ENCODE measurements at places on chromosomes 4 and X.

- no peak for DNase-seq
Measured at GRCh38 chr4:139736661-139737060, 71.0 kb downstream of the MGST2 start.

DNA sequence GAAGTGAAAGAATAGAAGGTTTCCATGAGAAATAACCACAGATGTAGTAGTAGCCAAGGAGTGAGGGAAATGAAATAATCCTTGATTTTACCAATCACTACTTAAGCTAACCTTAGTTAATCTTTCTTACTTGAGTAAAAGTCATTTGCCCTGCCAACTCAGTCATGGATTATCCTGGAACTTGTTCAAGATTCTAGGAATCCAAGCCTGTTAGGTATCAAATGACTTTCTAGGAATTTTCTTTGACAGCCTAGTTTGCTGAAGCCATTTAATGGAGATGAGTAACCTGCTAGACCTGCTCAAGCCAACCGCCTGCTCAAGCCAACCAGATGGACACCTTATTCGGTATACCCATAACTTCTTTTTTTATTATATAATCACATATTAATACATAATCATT lies 180.5 kb downstream of the KLHL13 start:
- DNase-seq: no peak

DNA sequence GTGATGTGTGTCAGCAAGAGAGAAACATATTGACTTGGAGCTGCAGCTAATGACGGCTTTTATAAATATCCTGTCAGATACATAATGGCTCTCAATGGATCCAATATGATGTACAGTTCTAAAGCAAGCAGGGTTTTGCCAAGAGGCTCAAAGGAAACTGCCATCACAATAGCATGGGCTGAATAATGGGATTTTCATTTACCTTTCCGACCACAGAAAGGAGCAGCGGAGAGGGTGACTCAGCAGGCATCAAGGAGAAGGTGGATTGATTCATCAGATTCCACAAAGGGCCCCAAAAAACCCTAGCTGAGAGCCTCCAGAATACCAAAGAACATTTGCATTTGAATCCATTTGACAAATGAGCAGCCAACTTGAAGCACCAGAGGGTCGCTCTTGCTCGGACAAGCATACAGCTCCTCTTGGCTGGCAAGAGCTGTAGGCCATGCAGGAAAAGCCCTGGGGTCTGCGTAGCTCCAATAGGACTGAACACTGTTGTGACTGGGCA lies 355.7 kb upstream of the NOCT start:
- no peak for DNase-seq

- DNase-seq: peak; percentile 73
Measured at GRCh38 chr4:38856524-38857337, at the start of gene TLR6. TLR6 (minus strand) TSS chr4:38856817; CDS start chr4:38829473, 27,344 bp downstream.

DNA sequence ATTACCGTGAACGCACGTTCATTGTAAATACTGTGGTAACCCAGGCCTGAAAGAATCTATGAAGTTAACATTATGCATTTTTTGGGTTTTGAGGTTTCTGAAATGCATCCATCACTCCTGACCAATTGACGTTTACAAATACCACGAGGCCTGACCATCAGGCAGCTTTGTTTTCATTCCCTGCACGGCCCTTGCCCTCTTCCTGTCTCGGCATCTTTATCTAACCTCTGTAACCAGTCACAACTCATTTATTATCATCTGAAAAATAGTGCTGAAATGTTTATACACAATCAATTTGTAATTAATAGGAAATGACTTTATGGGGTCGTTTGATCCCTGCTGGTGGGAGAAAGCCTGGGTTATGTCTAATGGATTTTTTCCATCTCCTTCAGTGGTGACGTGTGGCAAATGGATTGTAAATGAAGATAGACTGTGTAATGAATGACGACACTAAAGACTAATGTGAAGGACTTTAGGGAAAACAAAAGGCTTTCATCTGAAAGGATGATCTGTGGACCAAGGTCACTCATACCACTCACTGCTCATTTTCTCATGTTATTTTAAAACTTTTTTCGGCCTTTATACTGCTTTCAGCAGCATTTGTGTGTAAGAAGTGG lies 102.7 kb upstream of the SORBS2 start:
- peak; percentile 88 for DNase-seq

DNA sequence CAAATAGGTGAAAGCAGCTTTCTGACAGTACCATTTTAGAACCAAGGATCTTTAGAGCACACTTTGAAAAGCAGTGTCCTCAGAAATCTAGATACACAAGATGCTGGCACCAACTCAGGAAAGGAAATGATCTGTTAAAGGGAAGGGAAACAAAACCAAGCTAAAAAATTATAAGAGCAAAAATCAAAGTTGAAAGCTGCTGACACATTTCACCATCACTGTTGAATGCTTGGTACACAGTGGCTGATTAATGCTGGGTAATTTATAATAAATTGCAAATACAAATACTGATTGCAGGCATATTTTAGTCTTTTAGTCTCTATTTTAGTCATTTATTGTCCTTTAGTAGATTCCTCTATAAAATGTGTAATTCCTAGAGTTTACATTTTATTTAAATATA lies 1540.1 kb upstream of the PCDH10 start:
- DNase-seq: peak; percentile 3

DNA sequence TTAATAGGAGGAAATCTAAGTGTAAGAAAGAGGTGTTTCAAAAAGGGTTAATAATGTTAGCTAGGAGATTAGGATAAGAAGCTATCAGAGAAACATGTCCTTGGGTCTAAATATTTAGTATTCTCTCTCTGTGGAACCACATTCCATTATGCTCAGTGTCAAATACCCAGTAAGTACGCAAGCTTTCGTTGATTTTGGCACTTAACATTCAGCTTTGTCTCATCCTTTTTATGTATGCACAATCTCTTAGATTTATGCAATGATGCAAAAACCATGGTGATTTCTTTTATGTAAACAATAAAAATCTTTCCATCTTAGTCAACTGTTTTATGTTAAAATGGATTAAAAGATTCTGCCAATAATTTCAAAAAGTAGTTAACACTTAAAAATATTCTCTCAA lies 129.2 kb downstream of the KLHL13 start:
- DNase-seq: no peak

DNA sequence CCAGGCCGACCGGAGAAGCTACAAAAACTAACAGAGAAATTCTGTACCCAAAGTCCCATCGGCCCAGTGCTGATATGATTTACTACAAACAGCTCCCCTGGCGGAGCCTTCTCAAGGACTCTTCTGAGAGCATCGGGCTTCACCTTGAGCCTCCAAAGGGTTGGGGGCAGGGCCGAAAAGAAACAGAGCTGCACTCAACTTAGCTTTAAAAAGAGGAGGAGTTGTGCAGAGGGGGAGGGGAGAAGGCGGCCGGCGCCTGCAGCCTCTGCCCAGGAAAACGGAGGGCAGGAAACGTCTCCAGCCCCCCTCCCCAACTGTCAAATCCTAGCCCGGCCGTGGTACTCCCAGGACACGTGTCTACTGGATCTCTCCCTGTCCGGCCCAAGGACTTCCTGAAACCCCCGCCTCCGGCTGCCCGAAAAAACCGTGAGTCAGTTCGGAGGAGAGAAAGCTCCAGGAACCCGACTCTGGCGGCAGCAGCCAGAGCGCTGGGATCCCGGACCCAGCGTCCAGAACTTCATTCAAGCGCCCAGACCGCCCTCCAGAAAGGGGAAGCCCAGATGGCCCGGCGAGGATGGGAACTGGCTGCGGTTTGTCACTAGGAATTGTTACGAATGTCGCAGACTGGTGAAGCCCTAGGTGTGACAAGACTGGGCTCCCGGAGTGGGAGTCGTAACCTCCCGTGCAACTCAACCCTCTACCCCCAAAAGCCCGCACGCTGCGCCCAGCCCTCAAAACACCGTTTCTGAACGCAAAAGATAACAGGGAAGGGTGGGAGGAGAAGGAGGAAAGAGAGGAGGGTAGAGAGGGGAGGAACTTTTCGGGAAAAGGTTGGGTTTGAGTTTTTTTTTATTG lies 973 bp downstream of the ADAMTS3 start:
- DNase-seq: peak; percentile 86

- DNase-seq: peak; percentile 45
Measured at GRCh38 chr4:113645771-113646441, 115.6 kb downstream of the CAMK2D start.

DNA sequence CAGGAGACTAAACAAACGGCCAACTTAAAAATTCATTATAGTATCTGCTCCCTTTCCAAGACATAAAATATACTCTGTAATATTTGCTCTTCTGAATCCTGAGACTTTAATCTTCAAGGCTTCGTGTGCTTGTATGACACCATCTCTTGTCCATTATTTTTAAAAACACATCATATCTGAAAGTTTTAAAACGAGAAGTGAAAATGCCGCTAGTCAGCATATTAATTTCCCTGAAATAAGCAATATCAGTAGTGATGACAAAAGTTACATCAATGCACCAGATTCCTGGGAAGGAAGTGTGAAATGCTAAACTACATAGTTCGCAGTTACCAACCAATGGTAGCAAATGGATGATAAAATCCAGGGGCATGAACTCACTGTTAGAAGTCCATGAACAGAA lies 66.8 kb upstream of the EXOC1L start:
- no peak for DNase-seq

GRCh38 chrX:120308959-120309872 lies 2.0 kb downstream of the TMEM255A start:
- DNase-seq: peak; percentile 47

DNA sequence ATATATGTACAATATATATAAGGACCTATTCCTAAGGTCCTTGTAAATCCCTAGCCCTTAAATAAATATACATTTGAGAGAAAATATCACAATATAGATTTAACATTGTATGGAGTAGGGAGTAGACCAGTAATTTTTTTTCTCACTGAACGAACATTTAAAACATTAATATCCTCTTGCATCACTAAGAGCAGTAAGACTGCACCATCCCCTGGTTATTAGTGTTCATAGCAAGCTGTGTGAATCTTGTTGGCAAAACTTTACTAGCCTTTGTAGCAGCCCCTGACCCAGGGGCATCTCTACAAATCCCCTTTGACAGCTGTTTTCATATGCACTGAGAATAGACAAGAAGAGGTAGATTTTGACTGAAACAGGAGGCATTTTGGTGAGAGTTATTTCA lies 146.5 kb downstream of the IL1RAPL2 start:
- DNase-seq: peak; percentile 6

DNA sequence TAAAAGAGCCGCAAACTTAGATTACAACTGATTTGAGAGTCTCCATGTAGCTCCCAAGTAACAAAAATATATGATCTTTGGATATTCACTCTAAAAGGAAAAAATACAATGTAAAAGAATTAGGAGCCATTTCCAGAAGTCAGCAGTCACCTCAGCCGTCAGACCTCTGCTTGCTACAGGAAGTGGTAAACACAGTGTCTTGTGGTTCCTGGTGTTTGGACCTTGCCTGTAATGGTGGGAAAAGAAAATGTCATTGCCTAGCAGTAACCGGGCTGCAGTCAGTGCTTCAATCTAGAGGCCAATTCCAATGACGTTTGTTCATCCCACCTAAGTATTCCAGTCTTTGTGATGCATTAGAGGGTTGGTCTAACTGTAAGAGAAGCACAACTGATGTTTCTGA lies 28.9 kb upstream of the SMIM31 start:
- DNase-seq: no peak

- DNase-seq: no peak
Measured at GRCh38 chr4:40170588-40170987, 26.2 kb upstream of the RHOH start.

DNA sequence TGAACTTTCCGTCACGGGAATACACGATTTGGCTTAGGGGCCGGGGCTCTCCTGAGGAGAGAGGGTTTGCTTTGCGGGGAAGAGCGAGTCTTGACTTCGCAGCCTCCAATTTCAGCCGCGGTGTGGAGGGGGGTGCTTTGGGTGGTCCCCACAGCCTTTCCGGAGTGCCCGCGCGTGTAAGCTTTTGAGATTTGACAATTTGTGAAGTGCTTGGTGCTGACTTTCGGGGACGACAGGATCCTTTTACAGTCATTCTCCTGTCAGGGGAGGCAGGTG lies 355 bp downstream of the SCML1 start:
- DNase-seq: no peak

- DNase-seq: no peak
Measured at GRCh38 chr4:40349561-40350198, 14.5 kb downstream of the CHRNA9 start.

- DNase-seq: no peak
Measured at GRCh38 chr4:176709417-176709816, 83.3 kb downstream of the VEGFC start.

- peak; percentile 92 for DNase-seq
Measured at GRCh38 chr4:87108142-87108546, 112.3 kb downstream of the KLHL8 start.

- peak; percentile 53 for DNase-seq
Measured at GRCh38 chrX:17591741-17592110, 145.6 kb upstream of the SCML1 start.

GRCh38 chr4:181147416-181147951 lies 1095.7 kb upstream of the TENM3 start:
- DNase-seq: no peak

DNA sequence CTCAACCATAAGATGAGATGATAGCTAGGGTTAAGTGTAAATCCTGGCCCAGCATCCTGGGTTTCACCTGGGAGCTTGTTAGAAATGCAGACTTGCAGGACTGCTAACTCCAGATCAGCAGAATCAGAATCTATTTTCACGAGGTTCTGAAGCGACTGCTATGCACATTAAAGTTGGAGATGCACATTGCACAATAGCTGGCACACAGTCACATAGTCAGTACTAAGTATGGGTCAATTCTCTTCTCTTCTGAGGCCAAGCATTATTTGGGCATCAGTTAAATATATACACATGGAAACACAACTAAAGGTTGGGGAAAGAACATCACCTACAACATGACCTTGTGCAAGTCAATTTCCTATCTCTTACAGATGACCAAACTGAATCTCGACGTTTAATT lies 155.1 kb upstream of the FGF13 start:
- no peak for DNase-seq

GRCh38 chrX:154013614-154014360 lies 5.9 kb downstream of the IRAK1 start:
- DNase-seq: peak; percentile 29

- DNase-seq: peak; percentile 27
Measured at GRCh38 chr4:47784222-47784621, 53.6 kb downstream of the CORIN start.

DNA sequence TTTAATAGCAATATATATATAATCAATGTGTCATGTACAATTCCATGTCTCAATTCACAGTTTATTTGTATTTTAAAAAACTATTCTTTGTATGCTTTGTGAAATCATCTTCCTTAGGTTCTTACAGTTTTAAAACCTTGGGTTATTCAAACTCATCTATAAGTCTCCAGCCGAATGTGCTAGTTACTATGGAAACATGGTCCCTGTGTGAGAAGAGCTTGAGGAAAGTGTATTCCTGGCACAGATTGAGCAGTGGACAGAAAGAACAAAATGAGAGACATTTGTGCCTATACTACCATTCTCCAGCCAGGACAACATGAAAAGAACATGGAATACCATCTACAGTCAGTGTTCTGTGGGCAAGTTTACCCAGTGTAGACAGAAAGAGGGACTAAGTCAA lies 103.4 kb downstream of the EFHC2 start:
- no peak for DNase-seq

DNA sequence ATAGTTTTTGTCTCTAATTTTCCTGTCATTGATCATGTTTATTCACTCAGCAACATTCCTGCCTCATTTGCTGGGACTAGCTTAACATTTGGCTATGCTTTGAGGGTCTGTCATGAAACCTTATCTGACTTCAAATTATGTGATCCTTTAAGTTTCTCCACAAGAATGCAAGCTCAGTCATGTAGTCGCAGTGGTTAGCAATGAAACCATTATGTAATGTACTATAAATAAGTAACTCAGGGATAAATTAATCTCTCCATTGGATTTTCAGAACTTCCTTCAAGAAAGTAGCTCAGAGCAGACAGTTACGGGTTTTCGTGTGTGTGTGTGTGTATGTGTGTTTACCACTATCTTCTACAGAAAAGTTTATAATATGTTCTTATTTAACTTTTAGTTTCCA lies 993.6 kb downstream of the ADGRL3 start:
- no peak for DNase-seq

GRCh38 chr4:55754754-55755350 lies 64.7 kb upstream of the EXOC1L start:
- peak; percentile 67 for DNase-seq

All from mesenchymal stem cell (in vitro differentiated cells and primary cell).